ENCODE measurements at places on chromosomes 5 and 9.

DNA sequence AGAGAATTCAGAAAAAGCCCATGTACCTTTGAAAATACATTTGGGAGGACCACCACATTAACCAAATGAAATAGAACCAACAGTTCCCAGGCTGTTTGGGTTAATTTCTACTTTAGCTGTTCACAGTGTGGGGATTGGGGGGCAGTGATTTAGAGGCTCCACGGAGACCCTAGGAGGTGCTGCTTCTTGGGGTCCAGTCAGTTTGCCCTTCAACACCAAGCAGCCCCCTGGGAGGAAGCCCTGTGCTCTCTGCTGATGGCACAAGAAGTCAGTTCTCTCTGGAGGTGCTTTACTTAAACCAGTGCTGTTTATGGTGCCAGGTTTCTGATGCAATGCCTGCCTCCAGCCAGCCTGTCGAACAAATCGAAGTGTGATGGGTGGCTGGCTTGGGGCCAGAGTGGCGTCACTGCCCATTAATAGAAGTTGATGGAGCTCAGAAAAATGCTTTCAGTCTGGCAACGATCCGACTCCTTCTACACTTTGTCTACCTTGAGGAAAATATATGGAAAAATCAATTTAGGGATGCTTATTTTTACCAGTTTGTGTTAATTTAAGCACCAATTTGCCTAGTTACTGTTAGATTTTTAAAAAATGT is 134.0 kb downstream of the SNX18 start:
- DNase-seq = no peak

DNA sequence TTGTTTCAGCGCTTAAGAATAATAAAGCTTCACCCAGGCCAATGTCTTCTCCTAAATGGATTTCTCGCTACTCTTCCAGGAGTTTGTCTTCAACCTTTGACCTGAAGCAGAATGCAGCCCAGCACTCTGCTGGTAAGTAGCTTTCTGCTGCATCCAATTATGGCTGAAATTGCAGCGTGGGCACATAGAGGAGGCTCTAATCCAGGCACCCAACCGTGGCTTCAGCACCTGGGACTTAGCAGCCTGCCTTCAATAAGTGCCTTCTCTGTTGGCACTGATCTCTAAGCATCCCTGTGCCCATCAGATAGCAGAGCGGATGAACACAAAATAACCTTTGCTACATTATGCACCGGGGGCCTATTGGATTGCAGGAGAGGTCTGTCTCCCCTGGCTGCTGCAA is 105.2 kb downstream of the TRIM32 start:
- DNase-seq = no peak

DNA sequence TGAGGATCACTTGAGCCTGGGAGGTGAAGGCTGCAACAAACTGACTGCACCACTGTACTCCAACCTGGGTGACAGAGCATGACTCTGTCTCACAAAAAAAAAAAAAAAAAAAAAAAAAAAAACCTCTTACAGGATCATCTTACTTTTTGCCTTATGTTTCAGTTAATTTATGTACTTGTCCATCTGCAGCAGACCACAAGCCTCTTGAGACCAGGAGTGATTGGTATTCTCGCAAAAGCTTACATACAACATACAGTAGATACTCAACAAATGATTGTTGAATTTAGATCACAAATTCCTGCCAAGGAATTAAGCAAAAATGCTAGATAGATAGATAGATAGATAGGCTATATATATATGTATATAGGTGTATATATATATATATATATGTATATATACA is 12.4 kb downstream of the CEMIP2 start:
- DNase-seq = no peak

- DNase-seq = no peak
Observed at GRCh38 chr5:140946578-140946977, 19.7 kb upstream of the PCDHAC2 start.

- DNase-seq = peak; percentile 51
Observed at GRCh38 chr5:54693936-54694657, 176.5 kb downstream of the SNX18 start.

DNA sequence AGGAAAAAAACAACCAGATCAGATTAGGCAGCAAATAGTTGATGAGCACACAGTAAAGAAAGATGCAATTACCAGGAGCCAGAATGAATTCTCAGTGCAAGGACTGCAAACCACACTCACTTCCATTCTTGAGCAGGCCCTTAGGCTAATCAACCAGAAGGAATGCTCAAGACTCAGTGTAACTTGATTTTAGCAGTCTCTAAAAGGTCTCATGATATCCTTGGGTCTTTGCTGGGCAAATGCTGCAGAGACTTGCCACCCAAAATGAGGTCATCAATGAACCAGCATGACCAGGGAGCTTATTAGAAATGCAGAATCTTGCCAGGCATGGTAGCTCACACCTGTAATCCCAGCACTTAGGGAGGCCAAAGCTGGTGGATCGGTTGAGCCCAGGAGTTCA is 20.1 kb upstream of the TMEM245 start:
- DNase-seq = no peak

DNA sequence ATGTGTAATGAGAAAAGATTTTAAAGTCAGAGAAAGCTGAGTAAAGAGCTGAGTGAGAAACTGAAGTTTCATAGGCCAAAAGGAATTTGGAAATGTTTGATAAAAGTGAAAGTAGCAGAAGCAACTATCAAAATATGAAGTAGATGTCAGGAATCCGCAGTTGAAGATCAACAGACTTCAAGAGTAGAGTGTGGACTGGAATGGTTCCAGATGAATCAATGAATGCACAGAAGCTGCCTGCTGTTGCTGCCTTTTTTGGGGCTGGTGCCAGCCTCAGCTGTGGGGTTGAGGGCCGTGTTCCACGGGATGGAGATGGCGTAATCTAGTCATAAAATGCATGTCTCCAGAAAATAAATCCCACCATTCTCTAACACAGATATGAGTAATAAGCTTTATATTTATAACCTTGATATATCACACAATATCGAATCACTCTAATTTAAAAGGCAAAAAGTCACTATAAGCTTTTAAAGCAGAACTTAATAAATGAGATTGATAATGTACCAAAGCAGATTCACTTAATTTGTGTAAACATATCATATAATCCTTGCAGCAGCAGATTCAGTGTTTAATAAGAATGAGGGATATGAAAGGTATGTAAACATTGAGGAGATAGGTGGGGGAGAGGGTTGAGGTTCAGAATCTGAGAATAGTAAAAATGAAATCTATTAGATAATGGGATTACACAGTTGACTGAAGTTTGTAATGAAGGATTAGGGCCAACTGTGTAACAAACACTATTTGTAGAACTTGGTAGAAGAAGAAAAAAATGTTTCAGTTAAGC is 652.3 kb upstream of the FTMT start:
- no peak for DNase-seq

GRCh38 chr9:137975527-137975913 is 97.9 kb downstream of the CACNA1B start:
- DNase-seq = no peak

DNA sequence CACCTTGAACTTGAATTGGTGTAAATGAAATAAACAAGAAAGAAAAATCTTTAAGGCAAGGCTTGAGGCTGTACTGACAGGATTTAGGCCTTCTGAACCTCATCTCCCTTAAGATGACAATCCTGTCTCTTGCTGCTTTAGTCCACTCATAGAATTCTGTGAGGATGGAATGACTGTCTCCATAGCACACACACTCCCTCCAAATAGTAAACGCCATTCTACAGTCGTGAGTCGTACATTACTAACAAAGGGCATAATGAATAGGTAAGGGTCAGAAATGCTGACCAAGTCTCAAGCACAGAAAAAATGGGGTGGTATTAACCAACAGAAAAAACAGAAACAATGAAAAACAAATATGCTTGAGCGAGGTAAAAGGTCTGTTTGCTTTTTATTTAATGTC is 71.8 kb upstream of the SIMC1 start:
- no peak for DNase-seq

GRCh38 chr5:178392931-178393394 is 160.4 kb upstream of the PHYKPL start:
- DNase-seq = no peak

DNA sequence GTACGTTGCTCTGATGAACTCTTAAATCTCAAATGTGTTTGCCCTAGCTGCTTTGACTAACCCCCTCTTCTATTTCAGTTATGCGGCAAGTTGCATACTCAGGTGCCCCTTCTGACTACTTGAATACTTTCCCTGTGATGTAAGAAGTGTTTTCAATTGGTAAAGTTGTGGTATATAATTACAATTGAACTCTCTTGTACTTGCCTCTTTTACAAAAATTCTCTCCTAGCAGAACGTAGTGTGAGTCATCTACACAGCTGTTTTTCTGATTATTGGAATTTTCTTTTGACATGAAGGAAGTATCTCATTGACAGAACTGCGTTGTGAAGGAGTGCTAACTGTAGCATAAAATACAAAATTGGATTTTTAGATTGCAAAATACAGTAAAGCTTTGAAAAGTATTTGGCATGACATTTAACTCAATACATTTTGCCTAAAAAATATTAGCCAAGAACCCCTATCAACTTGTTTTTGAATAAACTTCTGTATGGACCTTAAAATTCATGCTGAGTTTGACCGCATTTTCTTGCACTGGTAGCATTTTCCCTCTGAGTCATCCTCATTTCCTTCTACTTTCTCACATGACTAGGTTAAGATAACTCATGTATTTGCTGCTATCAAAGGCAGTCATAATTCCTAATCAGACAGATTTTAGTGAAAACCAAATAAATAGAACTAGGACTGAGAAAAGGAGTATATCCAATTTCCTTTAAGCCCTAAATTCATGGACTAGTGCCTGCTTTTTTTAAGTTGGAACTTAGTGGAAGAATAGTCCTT is 6.3 kb downstream of the CRHBP start:
- no peak for DNase-seq

GRCh38 chr5:19977099-19977498 is 10.9 kb downstream of the CDH18 start:
- DNase-seq = no peak

Measured in retina (tissue), 1 donor.